ENCODE measurements at places on chromosomes 2 and 18.

DNA sequence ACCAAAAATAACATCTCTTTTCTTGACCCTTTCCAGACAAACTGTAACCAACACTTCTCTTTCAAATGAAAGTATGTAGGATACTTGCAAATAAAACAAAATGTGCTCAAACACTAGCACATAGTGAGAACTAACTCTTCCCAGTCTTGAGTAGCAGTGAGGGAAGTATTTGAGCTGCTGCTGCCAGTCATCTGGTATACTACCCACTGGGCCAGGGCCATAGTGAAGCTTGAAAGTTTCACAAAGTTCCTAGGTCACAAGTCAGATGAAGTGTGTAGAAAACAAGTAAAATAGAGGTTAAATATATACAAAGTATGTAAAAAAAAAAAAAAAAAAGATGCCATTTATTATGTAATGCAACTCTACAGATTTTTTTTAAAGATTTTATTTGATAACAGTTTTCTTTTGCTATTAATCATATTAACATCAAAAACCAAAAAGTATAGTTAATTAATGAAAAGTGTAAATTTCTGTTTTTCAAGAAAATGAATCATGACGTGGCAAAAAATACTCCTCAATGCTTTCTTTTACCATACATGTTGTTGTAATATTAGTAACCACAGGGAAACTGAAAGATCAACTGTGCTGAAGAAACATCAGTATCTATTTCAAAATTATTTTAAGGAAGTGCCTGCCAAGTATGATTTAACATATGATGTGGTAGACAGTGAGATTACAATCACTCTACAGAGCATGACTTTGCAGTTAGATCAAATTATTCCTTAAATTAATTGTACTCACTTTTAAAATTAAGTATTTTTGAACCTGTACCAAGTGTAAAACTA, 21.6 kb upstream of the TRIB2 start:
- DNase-seq, result no peak

GRCh38 chr2:45131587-45131986, 122.3 kb upstream of the SIX2 start:
- DNase-seq, result no peak

- DNase-seq, result no peak
Measured at GRCh38 chr2:230244211-230244610, 18.7 kb downstream of the SP140 start.

DNA sequence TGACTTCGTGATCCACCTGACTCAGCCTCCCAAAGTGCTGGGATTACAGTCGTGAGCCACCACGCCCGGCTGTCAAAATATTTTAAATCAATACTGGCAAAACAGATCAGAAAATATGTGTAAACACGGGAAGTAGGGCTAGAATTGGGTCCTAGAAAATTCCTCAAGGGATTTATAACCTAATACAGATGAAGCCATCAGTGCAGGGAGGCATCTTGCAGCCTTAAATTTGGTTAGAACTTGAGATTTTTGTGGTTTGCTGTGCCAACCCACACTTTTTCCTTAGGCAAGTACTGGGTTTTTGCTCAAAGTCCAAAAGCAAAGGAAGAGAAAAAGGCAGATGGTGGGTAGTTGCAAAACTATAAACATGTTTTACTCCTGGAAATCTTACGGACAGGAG, 33.7 kb upstream of the NFE2L2 start:
- no peak for DNase-seq

- no peak for DNase-seq
Measured at GRCh38 chr2:42723465-42723864, 40.5 kb downstream of the OXER1 start.
